ENCODE measurements at places on chromosomes 12 and 14. TPM values are rescaled to one million over a fixed set of nuclear protein-coding genes. Genes with fewer than 3 reads are reported as not detected.

CIROP gene
- total RNA-seq: not detected

SLC25A47 gene
- not detected for total RNA-seq

IGFBP6 gene
- 21.8 TPM for total RNA-seq

B4GALNT3 gene
- 4.4 TPM for total RNA-seq

ESRRB gene
- not detected for total RNA-seq

NOVA1 gene
- 1.9 TPM for total RNA-seq

IAPP gene
- 16.9 TPM for total RNA-seq

TMEM260 gene
- total RNA-seq: 13.2 TPM

A2M gene
- 75.0 TPM for total RNA-seq

TRHDE gene
- total RNA-seq: 8.1 TPM

TMEM63C gene
- 3.7 TPM for total RNA-seq

FSCB gene
- 0.06 TPM for total RNA-seq

KLRD1 gene
- total RNA-seq: 0.84 TPM

GYS2 gene
- total RNA-seq: not detected

GRCh38 chr14:65101631-65102440, 481 bp downstream of the MAX start:
- H3K27me3 ChIP-seq: no peaks in the 10 kb centered on the region
- H3K4me1 ChIP-seq: no peaks in the 10 kb centered on the region
- peak overlapping the region; percentile 96 for H3K4me3 ChIP-seq

DNA sequence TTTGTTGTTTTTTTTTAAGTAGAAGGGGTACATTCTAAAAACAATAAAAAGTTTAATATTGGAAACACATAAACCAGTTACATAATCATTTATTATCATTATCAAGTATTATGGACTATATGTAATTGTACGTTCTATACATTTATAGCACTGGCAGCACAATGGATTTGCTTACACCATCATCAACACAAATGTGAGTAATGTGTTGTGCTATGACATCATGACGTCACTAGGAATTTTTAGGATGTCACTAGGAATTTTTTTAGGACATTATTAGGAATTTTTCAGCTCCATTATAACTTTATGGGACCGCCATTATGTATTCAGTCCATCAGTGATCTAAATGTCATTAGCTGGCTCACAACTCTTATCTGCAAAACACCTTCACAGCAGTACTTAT, 126.8 kb upstream of the SYT10 start:
- no peaks in the 10 kb centered on the region for H3K27me3 ChIP-seq
- no peaks in the 10 kb centered on the region for H3K4me1 ChIP-seq
- no peaks in the 10 kb centered on the region for H3K36me3 ChIP-seq
- DNase-seq: no peak
- no peak overlapping the region for H3K4me3 ChIP-seq

DNA sequence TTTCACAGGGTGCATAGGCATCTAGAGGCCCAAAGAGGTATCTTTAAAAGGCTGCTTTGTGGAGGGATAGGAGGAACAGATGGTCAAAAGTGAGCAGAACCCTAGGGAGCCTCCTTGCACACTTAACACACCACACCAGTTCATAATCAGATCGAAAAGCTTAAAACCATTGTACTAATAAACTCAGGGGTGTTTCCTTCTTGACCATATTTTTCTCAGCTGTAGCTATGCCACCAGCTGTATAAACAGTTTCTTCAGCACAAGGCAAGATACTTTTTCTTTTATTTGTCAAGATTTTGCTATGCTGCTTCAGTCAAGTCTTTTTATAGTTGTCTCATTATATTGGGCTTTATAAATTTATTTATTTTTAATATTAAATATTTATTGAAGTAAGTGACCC, 88.7 kb downstream of the RIC8B start:
- H3K27ac ChIP-seq: no peak overlapping the region
- no peak overlapping the region for H3K4me3 ChIP-seq
- peaks cover 11% of the 10 kb centered on the region for H3K36me3 ChIP-seq
- no peak for DNase-seq

- no peak overlapping the region for H3K4me3 ChIP-seq
- DNase-seq: no peak
- H3K36me3 ChIP-seq: no peaks in the 10 kb centered on the region
Measured at GRCh38 chr12:64944966-64945365, 120.5 kb downstream of the TBC1D30 start.

- H3K36me3 ChIP-seq: no peaks in the 10 kb centered on the region
- no peaks in the 10 kb centered on the region for H3K27me3 ChIP-seq
- no peak overlapping the region for H3K4me3 ChIP-seq
- no peak overlapping the region for H3K27ac ChIP-seq
Measured at GRCh38 chr12:48744251-48745008, 27.9 kb upstream of the CCNT1 start.

DNA sequence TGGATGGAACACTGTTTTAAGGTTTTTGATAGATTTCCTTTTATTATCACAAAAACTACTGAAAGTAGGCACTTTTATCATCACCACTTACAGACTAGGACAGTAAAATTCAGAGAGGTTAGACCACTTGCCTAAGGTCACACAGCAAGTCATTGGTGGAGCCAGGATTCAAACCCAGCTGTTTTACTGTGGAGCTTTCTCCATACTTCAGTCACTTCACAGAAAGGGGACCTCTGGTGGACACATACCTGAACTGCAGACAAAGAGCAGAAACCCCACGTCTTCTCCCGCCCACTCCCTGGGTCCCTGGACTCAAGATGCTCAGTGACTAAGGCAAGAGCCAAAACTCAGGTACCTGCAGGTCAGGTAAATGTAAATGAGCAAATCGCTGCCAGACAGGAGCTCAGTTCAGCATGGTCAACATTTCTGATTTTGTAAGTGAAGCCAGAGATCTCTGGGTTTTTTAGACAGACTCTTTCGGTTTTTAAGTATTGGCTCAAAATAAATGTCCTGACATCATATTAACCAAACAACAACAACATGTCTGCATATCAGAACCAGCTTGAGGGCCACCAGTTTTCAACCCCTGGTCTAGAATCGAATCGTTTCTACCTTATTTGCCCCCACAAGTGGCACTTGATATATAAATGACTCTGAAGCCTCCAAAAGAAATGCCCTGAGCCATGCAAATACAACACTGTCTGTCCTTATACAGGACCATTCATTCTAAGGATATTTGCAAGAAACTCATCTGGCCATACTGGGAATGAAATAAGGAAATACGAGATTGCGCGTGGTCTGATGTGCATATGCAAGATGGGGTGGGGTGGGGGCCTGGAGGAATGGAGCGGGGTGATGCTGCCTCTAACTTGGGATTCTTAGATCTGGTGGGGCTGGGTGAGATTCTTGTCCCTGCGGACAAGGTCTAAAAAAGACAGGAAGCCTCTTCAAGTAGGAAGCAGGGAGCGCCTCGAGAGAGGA, 110.9 kb downstream of the KSR2 start:
- no peaks in the 10 kb centered on the region for H3K4me1 ChIP-seq
- H3K4me3 ChIP-seq: no peak overlapping the region
- H3K36me3 ChIP-seq: no peaks in the 10 kb centered on the region
- DNase-seq: peak; percentile 53
- no peak overlapping the region for H3K27ac ChIP-seq

- no peak for DNase-seq
- H3K4me3 ChIP-seq: no peak overlapping the region
- H3K36me3 ChIP-seq: no peaks in the 10 kb centered on the region
Measured at GRCh38 chr12:22529281-22530060, 14.9 kb downstream of the C2CD5 start.

GRCh38 chr14:53193193-53193592, 40.1 kb upstream of the DDHD1 start:
- no peaks in the 10 kb centered on the region for H3K27me3 ChIP-seq
- no peak overlapping the region for H3K27ac ChIP-seq
- H3K4me1 ChIP-seq: no peaks in the 10 kb centered on the region
- DNase-seq: no peak

- H3K27me3 ChIP-seq: no peaks in the 10 kb centered on the region
- no peak overlapping the region for H3K4me3 ChIP-seq
- no peak for DNase-seq
- H3K36me3 ChIP-seq: no peaks in the 10 kb centered on the region
Measured at GRCh38 chr14:93958567-93959238, 17.7 kb downstream of the ASB2 start.

DNA sequence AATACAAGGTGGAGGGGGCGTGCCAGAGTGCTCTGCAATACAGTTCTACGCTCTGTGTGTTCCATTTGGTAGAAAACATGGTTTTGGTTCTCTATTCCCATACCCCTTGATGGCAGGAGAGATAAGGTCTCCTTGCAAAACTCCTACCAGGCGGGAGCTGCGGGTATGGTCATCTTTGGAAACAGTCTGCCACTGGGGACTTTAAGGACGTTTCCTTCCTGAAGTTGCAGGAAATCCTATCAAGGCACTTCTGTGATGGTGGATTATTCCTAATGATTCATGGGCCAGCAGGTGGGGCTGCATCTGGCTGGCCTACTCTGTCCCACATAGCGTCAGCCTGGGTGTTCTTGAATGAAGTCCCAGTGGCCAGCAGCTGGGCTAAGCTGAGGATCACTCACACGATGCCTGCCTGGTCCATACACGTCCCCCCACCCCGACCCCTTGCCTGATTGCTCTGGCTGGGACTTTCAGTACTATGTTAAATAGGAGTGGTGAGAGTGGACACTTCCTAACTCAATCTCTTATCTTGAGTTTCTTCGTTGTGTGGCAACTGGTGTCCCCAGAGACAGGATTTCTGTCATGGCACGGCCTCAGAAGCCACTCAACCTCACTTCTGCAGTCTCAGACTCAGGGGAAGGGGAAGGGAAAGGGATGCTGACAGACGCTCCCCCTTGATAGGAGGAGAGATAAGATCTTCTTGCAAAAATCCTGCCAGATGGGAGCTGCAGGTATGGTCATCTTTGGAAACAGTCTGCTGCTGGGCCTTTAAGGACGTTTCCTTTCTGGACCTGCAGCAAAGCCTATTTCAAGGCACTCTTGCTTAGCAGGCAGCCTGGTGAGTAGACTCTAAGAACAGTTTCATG, 61.0 kb upstream of the FKBP4 start:
- no peaks in the 10 kb centered on the region for H3K4me1 ChIP-seq
- no peak overlapping the region for H3K4me3 ChIP-seq
- no peak overlapping the region for H3K27ac ChIP-seq

GRCh38 chr12:86293682-86294240, 37.6 kb upstream of the MGAT4C start:
- H3K4me1 ChIP-seq: no peaks in the 10 kb centered on the region
- H3K36me3 ChIP-seq: no peaks in the 10 kb centered on the region
- H3K27me3 ChIP-seq: no peaks in the 10 kb centered on the region
- H3K27ac ChIP-seq: no peak overlapping the region
- no peak for DNase-seq

GRCh38 chr12:104182144-104182543, 33.4 kb upstream of the TXNRD1 start:
- H3K27me3 ChIP-seq: no peaks in the 10 kb centered on the region
- H3K36me3 ChIP-seq: no peaks in the 10 kb centered on the region
- H3K27ac ChIP-seq: peak overlapping the region; percentile 29
- peak; percentile 85 for DNase-seq
- H3K4me1 ChIP-seq: no peaks in the 10 kb centered on the region

DNA sequence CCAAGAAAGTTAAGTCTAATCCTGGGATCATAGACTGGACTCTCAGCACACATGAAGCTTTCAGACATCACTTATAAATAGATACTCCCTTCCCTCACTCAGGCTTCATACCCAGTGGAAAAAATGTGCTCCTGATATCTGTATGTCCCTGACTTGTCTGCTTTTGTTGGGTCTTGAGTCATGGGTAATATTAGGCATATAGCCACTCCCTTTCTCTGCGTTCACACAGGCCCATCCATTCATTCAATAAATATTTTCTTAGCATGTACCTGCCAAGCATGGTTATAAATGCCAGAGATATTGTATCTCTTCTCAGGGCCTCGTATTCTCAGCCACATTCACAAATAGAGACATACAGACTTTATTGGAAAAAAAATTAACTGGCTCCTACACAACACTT, 43.5 kb downstream of the COX16 start:
- no peak overlapping the region for H3K4me3 ChIP-seq
- H3K36me3 ChIP-seq: no peaks in the 10 kb centered on the region
- H3K27me3 ChIP-seq: no peaks in the 10 kb centered on the region
- DNase-seq: no peak
- H3K4me1 ChIP-seq: peaks cover 3% of the 10 kb centered on the region

- H3K27ac ChIP-seq: no peak overlapping the region
- H3K4me1 ChIP-seq: peaks cover 11% of the 10 kb centered on the region
- no peaks in the 10 kb centered on the region for H3K36me3 ChIP-seq
- no peak for DNase-seq
Measured at GRCh38 chr12:24902511-24903328, 46.2 kb downstream of the BCAT1 start.

DNA sequence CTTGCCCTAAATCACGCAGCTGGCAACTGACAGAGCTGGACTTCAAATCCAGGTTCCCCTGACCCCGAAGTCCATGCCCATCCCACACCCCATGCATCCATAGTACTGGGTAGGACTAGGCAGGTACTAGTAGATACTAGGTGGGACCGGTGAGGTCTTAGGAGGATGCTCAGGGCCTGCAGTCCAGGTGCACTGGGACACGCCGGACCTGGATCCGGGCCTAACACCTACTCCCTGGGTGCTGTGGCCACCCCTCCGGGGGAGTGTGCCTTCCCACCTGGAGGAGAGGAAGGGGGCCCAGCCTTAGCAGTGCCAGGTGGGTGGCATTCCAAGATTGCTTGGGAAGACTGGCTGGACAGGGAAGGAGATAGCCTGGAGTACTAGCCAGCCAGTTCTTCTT, 64.8 kb downstream of the CACNA1C start:
- no peak for DNase-seq
- H3K4me3 ChIP-seq: no peak overlapping the region
- no peaks in the 10 kb centered on the region for H3K27me3 ChIP-seq
- H3K36me3 ChIP-seq: no peaks in the 10 kb centered on the region
- H3K4me1 ChIP-seq: peaks cover 3% of the 10 kb centered on the region
- no peak overlapping the region for H3K27ac ChIP-seq

GRCh38 chr12:123080634-123081033, 70.3 kb downstream of the PITPNM2 start:
- DNase-seq: no peak
- no peaks in the 10 kb centered on the region for H3K27me3 ChIP-seq
- peaks cover 11% of the 10 kb centered on the region for H3K4me1 ChIP-seq

DNA sequence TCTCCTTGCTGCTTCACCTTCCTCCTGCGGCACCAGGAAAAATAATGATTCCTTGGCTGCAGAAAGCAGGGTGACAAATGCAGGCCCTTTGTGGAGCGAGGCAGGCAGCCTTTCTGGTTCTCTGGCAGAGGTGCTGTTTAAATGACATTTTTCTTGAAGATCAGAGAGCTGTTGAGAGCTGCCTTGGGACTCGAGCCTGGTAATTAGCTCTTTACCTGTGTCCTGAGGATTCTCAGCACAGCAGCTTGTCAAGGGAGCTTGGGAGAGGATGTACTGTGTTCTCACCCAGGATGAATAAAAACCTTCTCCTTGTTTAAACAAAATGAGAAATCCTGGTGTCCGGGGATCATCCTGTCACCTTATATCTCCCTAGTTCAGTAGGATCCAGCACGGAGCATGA, 204.0 kb downstream of the AACS start:
- no peak overlapping the region for H3K4me3 ChIP-seq
- no peaks in the 10 kb centered on the region for H3K36me3 ChIP-seq
- no peak for DNase-seq
- H3K27me3 ChIP-seq: no peaks in the 10 kb centered on the region
- no peaks in the 10 kb centered on the region for H3K4me1 ChIP-seq
- H3K27ac ChIP-seq: no peak overlapping the region

- H3K4me1 ChIP-seq: no peaks in the 10 kb centered on the region
- no peak overlapping the region for H3K4me3 ChIP-seq
- no peaks in the 10 kb centered on the region for H3K27me3 ChIP-seq
- no peaks in the 10 kb centered on the region for H3K36me3 ChIP-seq
- no peak overlapping the region for H3K27ac ChIP-seq
Measured at GRCh38 chr12:106217706-106218105, 30.1 kb downstream of the CKAP4 start.

- peaks cover 60% of the 10 kb centered on the region for H3K4me1 ChIP-seq
- H3K4me3 ChIP-seq: no peak overlapping the region
- no peaks in the 10 kb centered on the region for H3K36me3 ChIP-seq
- H3K27me3 ChIP-seq: no peaks in the 10 kb centered on the region
Measured at GRCh38 chr14:61559641-61560201, 135.6 kb upstream of the HIF1A start.

All from pancreas (tissue), 10 donors.